ENCODE measurements at places on chromosomes 1 and 21.

GRCh38 chr1:193060938-193061337 is 1.5 kb downstream of the RO60 start:
- DNase-seq = no peak

DNA sequence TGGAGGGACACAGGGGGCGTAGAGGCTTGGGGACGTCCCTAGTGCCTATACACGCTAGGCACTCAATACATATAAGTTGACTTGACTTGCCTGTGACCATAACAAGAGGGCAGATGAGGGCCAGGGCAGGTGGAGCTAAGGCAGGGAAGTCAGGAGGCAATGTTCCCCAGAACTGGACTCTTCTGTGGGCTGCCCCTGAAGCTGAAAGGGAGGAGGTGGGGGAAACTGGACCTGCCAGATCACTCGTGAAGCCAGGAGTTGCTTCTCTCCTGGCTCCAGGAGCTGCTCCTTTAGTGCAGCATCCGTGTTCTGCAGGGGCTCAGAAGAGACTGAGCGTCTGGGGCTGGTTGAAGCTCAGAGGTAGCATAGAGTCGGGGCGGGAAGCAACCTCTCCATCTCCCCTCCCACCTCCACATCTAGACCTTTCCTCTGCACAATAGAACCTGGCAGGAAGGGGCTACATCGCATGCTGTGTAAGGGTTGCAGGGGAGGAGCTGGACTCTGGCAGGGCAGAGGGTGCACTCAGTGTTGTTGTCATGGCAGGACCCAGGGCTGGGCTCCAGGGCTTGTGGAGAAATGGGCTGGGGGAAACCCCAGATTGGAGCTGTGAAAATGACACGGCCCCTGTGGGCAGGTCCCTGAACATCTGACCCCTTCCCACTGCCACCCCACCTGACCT is 2.9 kb upstream of the SEMA4A start:
- DNase-seq = no peak

DNA sequence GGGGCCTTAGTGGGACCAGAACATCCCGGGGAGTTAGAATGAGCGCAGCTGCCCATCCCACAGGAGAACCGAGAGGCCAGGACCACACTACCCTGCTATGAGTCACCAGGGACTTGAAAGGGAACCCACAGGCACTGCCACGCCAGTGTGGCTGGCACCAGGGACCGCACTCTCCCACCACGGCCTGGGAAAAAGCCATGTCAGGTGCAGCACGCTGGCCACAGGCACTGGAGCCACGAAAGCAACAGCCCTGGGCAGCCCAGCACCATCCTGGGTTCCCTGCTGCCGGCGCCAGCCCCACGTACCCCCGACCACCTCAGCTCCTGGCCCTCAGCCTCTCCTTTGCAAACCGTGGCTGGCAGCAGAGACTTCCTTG is 14.1 kb upstream of the TMEM240 start:
- DNase-seq = no peak

GRCh38 chr1:38727684-38728584 is 131.6 kb downstream of the RRAGC start:
- peak; percentile 39 for DNase-seq

GRCh38 chr1:28899267-28899666 is 15.1 kb upstream of the EPB41 start:
- no peak for DNase-seq

- DNase-seq = no peak
Measured at GRCh38 chr1:198543670-198544260, 3.3 kb upstream of the ATP6V1G3 start.

GRCh38 chr1:94607398-94607797 is 65.8 kb upstream of the F3 start:
- no peak for DNase-seq

- no peak for DNase-seq
Measured at GRCh38 chr1:150560576-150561253, 11.5 kb downstream of the ADAMTSL4 start.

- no peak for DNase-seq
Measured at GRCh38 chr1:116738673-116739370, 15.4 kb upstream of the CD2 start.

DNA sequence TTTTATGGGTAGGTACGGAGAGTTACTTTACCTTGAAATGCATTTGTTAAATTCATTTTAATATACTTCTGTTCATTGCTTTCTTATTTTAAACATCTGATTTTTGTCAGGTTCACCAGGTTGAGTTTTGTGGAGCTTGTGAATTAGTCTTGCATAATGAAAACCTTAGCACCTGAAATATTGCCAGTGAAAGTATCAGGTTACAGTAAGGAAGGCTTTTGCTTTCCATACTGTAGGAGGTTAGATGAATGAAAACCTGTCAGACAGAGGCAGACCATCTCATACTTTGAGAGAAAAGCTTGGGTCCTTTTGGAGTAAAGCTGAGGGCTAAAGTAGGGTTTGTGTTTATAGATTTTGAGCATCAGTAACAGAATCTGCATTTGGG is 34.7 kb downstream of the THRAP3 start:
- no peak for DNase-seq

- no peak for DNase-seq
Measured at GRCh38 chr1:163774978-163775620, 453.3 kb downstream of the NUF2 start.

GRCh38 chr1:96538883-96539282 is 182.7 kb upstream of the PTBP2 start:
- peak; percentile 99 for DNase-seq

DNA sequence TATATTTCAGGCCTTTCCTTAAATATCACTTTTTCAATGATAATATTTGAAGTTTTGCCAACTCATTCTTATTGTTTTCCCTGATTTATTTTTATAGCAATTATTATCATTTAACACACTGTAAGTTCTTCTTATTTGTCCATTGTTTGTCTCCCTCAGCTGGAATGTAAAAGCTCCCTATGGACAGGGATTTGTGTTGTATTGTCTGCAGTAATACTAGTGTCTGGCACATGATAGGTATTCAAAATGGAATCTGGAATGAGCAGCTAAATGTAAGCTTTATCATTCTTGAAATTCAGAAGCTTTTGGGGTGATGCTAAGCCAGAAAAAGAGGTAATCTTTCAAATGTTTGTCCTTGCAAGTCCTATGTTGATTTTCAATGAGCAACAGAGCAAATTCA is 112.1 kb downstream of the NEGR1 start:
- no peak for DNase-seq

- DNase-seq = no peak
Measured at GRCh38 chr1:7376676-7377075, 394.4 kb upstream of the VAMP3 start.

DNA sequence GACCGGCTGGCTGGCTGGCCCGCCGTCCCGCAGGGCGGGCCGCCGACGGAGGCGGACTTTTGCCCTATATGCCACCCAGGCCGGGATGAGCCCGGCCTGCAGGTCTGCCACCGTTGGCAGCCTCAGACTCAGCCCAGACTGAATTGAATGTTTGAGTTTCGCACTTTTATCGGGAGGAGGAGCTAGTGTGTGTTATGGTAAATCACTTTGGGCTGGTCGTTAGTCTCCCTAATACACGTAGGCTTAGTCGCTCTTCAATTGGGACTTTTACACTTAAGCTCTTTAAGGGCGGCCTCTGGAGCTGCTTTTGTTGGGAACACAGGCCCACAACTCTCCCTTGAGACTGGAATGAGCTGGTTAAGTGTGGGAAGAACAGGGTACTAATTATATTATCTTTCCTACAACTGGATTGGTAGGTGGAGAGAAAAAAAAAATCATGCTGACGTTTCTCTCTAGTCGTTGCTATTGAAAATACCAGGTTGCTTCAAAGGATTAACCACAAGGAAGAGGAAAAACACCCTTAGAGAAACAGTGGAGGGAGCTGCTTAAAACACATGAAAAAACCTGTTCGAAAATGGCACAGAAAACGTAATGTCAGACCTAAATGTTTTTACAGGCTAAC is 1.4 kb upstream of the IRF2BP2 start:
- DNase-seq = peak; percentile 78

DNA sequence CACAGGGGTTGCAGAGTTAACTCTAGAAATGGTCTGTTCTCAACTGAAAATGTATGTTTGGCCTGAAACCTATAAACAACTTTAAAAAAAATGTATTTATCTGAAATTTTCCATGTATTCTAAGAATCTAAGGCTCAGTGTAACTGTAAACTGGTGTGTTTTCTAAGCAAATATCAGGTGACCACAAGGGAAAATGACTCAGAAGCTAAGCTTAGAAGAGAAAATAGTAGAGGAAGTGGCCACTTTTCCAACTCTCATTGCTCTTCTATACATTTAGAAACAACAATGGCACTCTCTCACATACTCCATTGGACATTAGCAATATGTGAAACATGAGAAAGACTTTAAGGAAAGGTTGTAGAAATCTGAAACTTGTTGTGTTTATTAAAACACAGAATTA is 7.5 kb downstream of the TNFSF18 start:
- no peak for DNase-seq

GRCh38 chr1:227268943-227269342 is 49.3 kb downstream of the CDC42BPA start:
- DNase-seq = no peak

GRCh38 chr21:15208786-15209185 is 144.0 kb upstream of the NRIP1 start:
- no peak for DNase-seq

GRCh38 chr1:1345384-1345783 is 3.8 kb downstream of the DVL1 start:
- no peak for DNase-seq

GRCh38 chr1:239255628-239256160 is 130.7 kb upstream of the CHRM3 start:
- no peak for DNase-seq

GRCh38 chr1:180912211-180912800 is 391 bp upstream of the KIAA1614 start:
- no peak for DNase-seq

DNA sequence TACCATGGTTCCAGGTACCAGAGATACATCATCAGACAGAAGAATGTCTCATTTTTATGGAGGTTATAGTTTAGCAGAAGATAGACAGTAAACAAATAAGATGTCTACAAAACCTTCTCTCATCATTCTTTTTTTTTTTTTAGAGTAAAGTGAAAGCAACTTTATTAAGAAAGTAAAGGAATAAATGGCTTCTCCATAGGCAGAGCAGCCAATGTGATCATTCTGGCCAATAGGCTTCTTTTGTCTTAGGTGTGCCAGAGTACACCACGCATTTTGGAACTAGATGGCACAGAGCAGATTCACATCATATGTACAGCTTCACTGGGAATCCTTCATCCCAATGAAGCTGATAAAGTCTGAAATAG is 428.2 kb downstream of the SMYD3 start:
- DNase-seq = no peak

GRCh38 chr1:85332575-85332974 is 56.1 kb upstream of the BCL10 start:
- DNase-seq = no peak

DNA sequence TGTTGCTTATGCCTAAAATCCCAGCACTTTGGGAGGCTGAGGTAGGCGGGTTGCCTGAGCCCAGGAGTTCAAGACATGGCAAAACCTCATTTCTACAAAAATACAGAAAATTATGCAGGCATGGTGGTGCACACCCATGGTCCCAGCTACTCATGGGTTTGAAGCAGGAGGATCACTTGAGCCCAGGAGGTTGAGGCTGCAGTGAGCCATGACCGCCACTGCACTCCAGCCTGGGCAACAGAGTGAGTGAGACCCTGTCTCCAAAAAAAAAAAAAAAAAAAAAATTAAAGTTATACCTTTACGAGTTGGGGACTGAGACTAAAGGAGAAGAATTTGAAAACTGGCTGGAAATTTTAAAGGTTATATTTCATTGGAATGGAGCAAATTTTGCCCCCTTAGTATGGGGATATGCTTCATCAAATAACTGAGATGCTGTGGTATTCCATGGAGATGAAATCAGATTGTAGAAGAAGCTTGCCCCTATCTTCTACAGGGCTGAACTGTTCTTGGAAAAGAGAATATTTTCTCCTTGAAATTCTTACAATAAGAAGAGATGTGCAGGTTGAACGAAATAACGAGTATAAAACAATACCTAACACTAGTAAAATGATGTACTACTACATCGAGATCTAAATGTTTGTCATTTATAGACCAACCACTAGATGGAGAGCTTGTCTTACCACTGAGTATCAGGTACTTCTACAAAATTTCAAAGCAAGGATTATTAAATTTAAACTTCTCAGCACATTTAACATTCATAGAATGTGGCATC is 34.9 kb upstream of the SCYL3 start:
- DNase-seq = no peak

GRCh38 chr1:46516200-46516950 is 26.7 kb downstream of the DMBX1 start:
- DNase-seq = no peak

GRCh38 chr21:35211782-35212181 is 162.7 kb upstream of the RUNX1 start:
- DNase-seq = no peak

DNA sequence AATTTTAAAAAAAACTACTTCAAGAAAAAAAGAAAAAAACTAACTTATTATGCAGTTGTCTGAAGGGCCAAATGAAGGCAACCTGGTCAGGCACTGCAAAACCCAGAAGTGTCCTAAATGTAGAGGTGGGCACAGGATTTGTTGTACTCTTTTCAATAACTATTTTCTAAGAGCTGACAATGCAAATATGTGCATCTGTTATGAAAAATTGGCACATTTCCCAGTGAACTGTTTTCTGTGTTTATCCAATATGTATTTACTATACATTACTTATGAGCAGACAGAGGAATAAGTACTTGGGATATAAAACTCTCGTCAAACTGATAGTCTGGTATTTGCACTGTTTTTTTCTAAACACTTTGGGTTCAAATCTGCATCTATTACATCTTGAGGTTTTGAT is 188.0 kb upstream of the C21orf91 start:
- DNase-seq = no peak

- peak; percentile 53 for DNase-seq
Measured at GRCh38 chr1:58727364-58727763, 27.5 kb upstream of the MYSM1 start.

GRCh38 chr1:48221122-48221521 is 1.4 kb upstream of the SLC5A9 start:
- no peak for DNase-seq

DNA sequence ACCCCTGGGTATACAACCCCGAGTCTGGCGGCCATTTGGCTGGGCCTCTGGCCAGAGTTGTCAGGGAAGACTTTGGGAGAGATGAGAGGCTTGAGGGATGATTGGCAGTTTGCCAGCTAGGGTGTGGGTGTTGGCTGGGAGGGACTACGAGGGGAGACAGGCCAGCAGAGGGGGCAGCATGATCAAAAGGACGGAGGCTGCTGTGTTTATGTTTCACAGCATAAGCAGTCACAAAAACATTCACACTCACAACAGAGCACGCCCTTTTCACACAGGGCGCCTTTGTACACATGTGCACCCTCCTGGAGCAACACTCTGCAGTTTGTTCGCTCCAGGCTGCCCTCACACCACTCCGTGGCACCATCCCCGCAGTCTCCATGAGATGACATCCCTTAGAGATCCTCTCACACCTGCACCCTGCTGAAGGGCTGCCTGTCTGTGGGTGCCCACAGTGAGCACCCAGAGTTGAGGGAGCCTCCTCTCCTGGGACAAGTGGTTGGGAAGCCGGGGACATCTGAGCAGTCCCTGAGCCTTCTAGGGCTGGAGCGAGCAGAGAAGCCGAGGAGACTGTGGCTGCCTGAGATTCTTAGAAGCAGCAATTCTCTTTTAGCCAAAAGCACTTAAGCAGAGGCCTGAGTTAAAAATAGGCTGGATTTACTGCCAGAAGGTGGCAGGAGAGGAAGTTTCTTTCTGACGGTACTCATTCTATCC is 15.4 kb downstream of the EFNA3 start:
- no peak for DNase-seq

Measured in fibroblast of skin of left biceps (primary cell).